Stromal cell of bone marrow (primary cell): ENCODE measurements at places on chromosomes 16 and 17.
A peak's percentile ranks its signal among the peaks of the same experiment; 100 is the strongest.

DNA sequence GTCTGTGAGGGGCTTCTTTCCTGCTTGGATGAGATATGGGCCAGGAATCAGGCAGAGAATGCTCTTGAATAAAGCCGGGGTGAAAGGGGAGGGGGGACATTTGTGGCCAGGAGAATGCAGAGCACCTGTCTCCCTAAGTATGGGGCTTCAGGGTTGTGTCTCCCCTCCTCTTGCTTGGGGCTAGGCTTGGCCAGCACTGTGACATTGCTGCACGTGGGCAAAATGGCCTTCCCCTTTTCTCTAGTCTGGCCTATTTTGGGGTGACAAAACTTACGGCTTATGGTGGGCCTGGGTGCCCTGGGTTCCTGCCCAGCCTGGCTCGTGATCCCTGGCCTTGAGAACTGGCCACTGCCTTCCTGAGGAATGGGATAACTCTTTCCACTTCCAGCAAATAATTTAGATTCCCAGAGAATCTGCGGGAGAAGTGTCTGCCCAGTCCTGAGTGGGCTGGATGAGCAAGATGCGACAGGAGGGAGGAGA, 5.6 kb downstream of the NFE2L1 start:
- no peak for DNase-seq

- no peak for DNase-seq
These were observed 5.3 kb downstream of the CNP start for GRCh38 chr17:41971721-41972523.

DNA sequence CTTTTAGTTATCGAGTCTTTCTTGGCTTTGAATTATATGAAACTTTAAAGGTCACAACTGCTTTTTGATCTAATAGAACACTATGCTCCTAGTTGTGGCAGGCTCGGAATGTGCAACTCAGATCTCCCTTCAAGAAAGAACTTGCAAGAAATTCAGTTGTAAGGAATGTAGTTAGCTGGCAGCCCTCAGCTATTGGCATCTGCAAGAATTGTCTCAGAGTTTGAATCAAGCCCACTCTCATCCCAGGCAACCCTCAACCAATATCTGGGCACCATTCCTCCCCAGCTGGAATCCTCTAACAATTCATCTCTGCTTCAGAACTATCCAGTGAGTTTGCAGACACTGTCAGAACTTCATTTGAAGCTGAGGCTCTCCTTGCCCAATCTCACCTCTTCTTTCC, 447.2 kb downstream of the KIF2B start:
- DNase-seq, result no peak

GRCh38 chr17:36939802-36940312, 2.6 kb downstream of the LHX1 start:
- no peak for DNase-seq

DNA sequence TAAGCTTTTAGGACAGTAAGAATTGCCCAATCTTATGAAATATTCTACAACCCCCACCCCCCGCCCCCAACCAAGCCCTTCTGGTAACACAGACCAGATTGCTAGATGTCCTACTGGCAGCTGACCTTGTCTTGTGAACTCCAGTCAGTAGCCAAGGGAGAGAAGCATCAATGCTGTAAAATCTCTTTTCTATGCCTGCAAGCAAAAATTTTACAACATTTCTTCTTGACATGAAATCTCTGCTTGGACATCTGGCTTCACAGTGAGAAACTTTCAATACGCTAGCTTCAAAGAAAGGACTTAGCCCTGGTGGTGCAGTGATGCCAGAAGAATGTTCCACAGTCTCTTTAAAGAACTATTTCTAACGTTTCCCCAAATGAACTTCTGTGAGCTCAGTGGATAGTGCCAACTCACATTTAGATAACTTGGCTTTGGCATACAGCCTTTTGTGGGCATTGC, 169.3 kb upstream of the AXIN2 start:
- peak; percentile 12 for DNase-seq

GRCh38 chr17:68161644-68162428, 86.0 kb upstream of the AMZ2 start:
- DNase-seq, result no peak

- DNase-seq, result no peak
These were observed 46.7 kb upstream of the ZC3H18 start for GRCh38 chr16:88523309-88524161.

DNA sequence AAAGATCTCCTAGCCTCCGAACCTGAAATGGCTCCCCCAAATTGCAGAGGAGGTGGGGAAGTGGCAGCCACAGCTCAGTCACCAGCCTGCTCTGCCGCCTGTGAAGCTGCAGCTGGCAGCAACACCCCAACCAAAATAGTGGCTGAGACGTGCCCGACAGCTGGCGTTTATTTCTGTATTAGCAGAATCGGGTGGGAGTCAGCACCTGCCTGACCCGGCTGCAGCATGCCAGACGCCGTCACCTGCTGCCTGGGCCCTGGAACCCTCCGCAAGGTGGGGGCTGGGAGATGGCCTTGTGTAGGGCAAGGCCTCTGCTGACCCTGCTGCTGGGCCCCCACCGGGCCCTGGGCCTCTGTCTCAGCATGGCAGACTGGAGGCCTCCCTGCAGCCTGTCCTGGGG, 17.5 kb upstream of the PABPN1L start:
- DNase-seq, result no peak

DNA sequence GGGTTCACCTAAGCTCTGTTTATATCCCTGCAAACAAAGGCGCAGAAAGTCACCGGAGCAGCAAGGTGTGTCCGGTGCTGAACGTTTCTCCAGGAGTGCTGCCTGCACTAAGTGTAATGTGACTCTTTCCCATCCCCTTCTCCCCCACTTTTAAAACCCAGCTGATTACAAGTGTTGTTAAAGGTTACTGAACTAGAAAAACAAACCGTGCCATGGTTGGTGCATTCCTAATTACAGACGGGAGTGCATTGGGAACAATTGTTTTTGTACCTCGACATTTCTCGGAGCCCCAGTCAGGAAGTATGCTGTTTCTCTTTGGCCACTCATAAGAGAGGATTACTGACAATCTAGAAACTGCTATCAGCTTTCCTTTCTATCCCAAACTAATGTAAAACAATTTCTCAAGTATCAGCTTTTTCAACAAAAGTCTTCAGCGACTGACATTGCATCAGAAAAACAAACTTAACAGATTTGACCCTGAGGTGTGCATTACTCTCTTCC, 441.0 kb upstream of the SALL1 start:
- no peak for DNase-seq

DNA sequence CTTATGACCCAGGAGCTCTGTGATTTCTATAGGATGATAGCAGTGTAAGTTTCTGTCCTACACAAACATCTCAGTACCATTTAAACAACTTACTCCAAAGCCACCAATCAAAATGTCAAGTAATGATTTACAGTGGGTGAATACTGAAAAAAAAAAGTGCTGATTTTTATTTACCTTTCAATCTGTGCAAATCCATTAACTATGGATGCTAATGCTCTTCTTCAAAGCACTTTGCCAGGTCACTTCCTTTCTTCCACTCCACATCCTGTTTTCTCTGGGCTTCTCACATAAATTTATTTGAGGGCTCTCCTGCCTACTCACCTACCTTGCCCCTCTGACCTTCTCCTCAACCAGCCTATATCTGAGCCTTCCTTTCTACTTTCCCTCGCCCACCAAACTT, 101.6 kb downstream of the SKAP1 start:
- no peak for DNase-seq

DNA sequence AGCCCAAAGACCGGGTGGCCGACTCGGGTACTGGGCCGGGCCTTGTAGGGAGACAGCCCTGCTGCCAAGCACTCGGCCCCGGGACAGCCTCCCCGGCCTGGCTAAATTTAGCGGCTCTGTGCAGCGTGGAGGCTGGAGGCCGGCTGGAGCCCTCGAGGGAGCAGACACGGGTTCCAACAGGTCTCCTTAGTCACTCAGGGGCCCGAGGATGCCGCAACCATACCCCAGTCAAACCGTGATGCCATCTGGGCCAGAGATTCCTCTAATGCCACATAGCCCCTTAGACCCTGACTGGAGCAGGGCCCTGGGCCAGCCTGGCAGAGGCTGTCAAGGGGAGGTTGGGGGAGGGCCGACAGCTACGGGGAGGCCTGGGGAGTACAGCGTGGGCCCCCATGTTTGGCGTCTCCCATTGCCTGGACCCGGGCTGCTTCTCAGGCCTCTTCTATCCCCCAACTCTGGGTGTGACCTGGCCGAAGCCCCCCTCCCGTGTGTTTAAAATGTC, 2.9 kb upstream of the P2RX1 start:
- no peak for DNase-seq

DNA sequence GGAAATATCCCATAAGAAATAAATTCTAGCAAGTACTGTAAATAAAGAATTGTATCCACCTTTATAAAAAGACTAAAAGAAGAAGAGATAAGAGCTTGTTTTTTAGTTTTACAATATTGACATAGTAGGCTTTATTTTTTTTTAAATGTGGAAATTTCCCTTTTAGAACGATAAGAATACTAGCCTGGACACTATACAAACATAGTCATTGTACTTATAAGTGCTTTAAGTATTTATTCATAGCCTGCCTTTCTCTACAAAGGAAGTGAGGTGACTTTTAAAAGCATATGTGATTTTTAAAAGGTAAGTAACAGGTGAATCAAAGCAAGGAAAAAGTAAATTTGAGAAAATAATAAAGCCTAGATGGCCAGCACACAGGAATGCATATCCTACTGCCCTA, 17.7 kb downstream of the TOX3 start:
- DNase-seq, result no peak

DNA sequence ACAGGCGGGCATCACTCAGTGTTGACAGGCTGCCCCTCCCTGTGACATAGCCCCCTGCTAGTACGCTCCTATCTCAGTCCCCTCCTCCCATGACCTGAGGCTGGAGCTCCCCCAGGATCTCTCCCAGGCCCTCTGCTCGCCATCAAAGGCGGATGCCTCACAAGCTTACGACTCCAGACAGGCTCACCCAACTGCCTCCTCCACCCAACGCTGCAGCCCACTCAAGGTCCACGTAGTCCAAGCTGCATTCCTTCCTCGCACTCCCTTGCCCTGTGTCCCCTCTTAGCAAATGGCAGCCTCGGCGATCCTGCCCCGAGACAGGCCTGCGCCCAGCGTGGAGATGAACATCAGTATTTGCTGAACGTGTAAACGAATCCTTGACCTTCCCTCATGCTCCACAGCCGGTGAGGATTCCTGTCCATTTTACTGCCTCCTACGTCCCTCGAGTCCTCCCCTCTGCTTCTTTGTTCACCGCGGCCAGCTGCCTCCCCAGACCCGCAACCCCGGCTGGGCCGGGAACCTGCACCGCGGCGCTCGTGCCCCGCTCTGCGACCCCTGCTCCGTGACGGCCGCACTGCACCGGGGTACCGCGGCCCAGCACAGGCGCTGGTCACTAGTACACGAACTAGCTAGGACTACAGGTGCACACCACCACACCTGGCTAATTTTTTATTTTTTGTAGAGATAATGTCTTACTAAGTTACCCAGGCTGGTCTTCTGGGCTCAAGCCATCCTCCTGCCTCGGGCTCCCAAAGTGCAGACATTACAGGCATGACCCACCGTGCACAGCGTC, 838 bp upstream of the TMEM97 start:
- no peak for DNase-seq

- DNase-seq, result no peak
These were observed 606.3 kb downstream of the KCNJ2 start for GRCh38 chr17:70775679-70776078.

GRCh38 chr17:37182786-37183465, 192.9 kb upstream of the C17orf78 start:
- DNase-seq, result no peak

- no peak for DNase-seq
These were observed 35.0 kb downstream of the BCAS3 start for GRCh38 chr17:60712675-60713074.

GRCh38 chr17:17021194-17021863, 20.9 kb upstream of the MPRIP start:
- DNase-seq, result no peak

GRCh38 chr17:13337864-13338371, 263.8 kb downstream of the HS3ST3A1 start:
- DNase-seq, result peak; percentile 53

DNA sequence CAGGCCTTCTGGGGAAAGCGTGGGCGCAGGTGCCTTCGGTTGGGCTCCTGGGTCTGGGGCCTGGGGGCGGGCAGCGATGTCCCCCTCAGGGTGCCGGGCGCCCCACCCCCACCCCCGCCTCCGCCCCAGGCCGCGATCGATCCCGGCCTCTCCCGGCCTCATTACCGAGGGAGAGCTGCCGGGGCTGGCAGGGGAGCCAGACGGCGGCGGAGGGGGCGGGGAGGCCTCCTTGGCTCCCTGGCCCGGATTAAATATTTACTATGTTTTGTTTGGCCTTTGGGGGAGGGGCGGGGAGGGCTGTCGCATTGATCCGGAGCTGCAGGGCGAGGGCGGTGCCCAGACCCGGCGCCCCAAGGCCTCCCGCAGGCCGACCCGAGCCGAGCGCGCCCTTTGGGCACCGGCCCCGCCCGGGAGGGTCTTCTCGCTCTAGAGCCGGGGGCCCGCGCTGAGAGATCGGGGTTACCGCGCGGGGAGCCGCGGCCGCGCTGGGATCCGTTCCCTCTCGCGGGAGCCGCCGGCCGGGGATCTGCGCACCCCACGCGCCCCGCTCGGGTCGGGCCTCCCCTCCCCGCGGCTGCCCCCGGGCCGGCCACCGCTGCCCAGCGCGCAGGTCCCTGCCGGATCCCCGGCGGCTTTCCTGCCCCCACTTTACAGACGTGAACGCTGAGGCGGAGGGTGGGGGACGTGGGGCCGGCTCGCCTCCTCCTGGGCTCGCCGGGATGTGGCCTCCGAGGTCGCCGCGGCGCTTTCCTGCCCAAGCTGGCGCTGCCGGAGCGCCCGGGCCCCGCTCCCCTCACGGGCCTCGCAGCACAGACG, 27.0 kb downstream of the RTN4RL1 start:
- no peak for DNase-seq

- DNase-seq, result peak; percentile 5
These were observed 42.0 kb downstream of the MGAT5B start for GRCh38 chr17:76909971-76910760.

DNA sequence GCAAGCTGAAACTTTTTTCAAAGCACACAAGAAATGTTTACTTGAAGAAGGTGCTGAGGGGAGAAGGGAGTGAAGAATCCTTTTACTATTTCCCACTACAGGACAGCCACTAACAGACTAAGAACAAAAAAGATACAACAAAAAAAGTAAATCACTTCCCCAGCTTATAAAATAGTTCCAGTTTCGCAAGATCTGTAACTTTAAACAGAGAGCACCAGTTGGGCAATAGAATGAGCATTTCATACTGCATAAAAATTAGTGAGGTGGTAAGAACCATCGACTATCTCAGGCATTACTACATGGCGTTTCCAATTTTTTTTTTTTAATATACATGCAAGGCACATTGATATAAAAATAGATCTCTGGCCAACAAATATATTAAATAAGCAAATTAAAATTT, 11.1 kb downstream of the CRYBA1 start:
- DNase-seq, result no peak

GRCh38 chr16:51757124-51757470, 606.0 kb upstream of the SALL1 start:
- DNase-seq, result no peak

GRCh38 chr16:49362230-49362629, 11.4 kb upstream of the C16orf78 start:
- DNase-seq, result no peak
